ENCODE measurements at places on chromosomes 5 and 9.

DNA sequence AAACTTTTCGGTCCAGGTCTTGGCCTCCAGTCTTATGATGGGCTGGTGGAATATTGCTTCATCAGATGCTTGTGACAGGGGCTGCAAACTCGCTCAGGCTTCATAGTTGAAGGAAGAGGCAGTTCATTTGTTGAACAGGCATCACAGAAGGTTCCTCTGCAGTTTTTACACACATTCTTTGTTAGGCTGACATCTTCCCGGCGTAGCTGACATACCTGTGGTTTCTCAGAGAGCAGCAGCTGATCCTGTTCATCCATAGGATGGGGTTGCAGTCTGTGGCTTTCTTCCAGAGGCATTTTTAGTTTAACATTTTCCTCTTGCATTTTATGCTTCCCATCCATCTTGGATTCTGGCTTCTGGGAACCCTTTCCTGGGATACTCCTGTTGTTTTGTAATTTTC, 1255.2 kb downstream of the EFNA5 start:
- no peaks in the 10 kb centered on the region for H3K36me3 ChIP-seq
- no peaks in the 10 kb centered on the region for H3K4me1 ChIP-seq
- no peak for DNase-seq
- no peak overlapping the region for H3K27ac ChIP-seq
- H3K27me3 ChIP-seq = peaks cover 6% of the 10 kb centered on the region
- H3K4me3 ChIP-seq = no peak overlapping the region

DNA sequence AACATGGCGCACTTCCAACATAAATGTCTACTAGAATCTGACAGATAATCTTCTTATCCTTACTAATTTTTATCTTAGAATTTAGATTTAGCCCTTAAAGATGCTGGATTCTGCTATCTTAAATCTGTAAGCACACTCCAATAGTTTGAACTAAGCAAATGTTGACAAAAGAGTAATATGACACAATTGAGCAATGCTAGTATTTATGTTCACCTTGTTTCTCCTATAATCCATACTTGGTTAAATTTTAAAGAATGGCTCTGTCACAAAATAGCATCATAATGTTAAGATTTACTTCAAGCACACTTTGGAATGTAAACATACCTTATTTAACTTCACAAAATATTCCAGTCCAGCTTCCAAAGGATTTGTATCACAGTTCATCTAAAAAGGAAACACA, 38.8 kb upstream of the ARSB start:
- H3K4me3 ChIP-seq = no peak overlapping the region
- H3K27ac ChIP-seq = no peak overlapping the region
- peaks cover 16% of the 10 kb centered on the region for H3K4me1 ChIP-seq
- H3K27me3 ChIP-seq = peaks cover 35% of the 10 kb centered on the region
- no peaks in the 10 kb centered on the region for H3K36me3 ChIP-seq
- DNase-seq = no peak

- H3K36me3 ChIP-seq = no peaks in the 10 kb centered on the region
- no peaks in the 10 kb centered on the region for H3K4me1 ChIP-seq
- no peak overlapping the region for H3K27ac ChIP-seq
Observed at GRCh38 chr9:32716955-32717543, 66.3 kb upstream of the TMEM215 start.

- peaks cover 6% of the 10 kb centered on the region for H3K27me3 ChIP-seq
- H3K4me1 ChIP-seq = no peaks in the 10 kb centered on the region
- no peak overlapping the region for H3K27ac ChIP-seq
- no peak for DNase-seq
- H3K36me3 ChIP-seq = peaks cover 11% of the 10 kb centered on the region
- H3K4me3 ChIP-seq = no peak overlapping the region
Observed at GRCh38 chr5:99019254-99019653, 90.4 kb upstream of the CHD1 start.

DNA sequence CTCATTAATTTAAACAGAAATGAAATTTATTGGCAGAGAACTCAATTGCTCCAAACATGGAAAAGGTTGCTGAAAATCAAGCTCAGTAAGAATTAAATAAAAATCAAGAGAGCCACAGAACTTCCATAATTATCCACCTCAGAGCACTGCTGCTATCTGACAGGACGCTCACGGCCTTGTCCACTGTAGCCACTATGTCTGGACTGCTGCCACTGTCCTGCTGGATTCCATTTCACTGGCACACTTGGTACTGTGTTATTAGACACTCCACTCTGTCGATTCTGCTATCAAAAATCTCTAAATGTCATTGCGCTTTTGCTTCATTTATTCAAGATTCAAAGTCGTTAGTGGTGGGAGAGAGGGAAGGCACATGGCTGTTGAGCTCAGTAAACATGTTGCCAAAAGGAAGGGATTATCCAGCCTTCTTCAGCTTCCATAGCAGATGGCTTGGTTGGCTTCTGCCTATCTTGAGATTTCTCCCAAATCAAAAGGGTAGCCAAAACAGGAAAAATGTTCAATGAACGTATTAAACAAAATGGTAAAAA, 815.0 kb downstream of the CDH18 start:
- no peak overlapping the region for H3K4me3 ChIP-seq
- no peaks in the 10 kb centered on the region for H3K27me3 ChIP-seq
- no peaks in the 10 kb centered on the region for H3K4me1 ChIP-seq
- H3K36me3 ChIP-seq = no peaks in the 10 kb centered on the region
- H3K27ac ChIP-seq = no peak overlapping the region
- DNase-seq = no peak

DNA sequence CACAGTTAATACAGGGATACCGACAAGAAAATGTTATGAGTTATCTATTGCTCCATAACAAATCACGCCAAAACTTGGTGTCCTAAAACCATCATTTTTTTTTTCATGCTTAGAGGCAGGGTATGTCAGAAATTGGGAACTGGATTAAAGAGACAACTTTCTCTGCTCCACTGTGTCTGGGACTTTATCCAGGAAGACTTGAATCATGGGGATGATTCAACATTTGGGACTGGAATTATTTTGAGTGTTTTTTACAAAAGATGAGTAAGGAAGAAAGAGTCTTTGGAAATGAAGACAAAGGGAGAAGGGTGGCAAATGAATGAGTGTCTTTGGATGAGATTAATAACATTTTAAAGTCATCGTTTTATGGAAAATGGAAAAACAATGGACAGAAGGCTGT, 1883.7 kb upstream of the C9orf72 start:
- no peaks in the 10 kb centered on the region for H3K4me1 ChIP-seq
- no peak overlapping the region for H3K4me3 ChIP-seq
- peaks cover under 1% of the 10 kb centered on the region for H3K36me3 ChIP-seq
- peak overlapping the region; percentile 26 for H3K27ac ChIP-seq
- DNase-seq = no peak

GRCh38 chr5:42836070-42836769, 24.5 kb upstream of the SELENOP start:
- H3K27me3 ChIP-seq = peaks cover 6% of the 10 kb centered on the region
- H3K4me1 ChIP-seq = no peaks in the 10 kb centered on the region
- no peak for DNase-seq
- no peak overlapping the region for H3K27ac ChIP-seq

DNA sequence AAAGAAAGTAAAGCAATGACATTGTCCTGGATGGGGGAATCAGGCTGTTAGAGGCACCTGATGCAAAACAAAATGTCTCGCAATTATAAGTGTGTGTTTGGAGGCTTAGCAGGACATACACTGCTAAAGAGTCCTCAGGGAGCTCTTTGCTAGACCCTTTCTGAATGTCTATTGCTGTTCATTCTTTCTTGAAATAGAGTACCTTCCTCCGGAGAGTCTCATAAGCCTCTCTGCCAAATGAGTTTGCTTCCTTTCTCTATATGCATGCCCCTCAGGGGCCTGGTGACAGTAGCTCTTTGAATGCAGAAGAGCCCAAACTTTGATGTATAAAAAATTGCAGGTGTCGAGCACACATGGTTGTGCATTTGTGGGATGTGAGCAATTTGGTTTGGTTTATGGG, 26.4 kb upstream of the ADAMTSL1 start:
- H3K4me1 ChIP-seq = peaks cover 13% of the 10 kb centered on the region
- DNase-seq = no peak
- no peaks in the 10 kb centered on the region for H3K36me3 ChIP-seq

GRCh38 chr9:12884736-12885395, 110.0 kb downstream of the LURAP1L start:
- H3K4me1 ChIP-seq = peaks cover 21% of the 10 kb centered on the region
- no peak for DNase-seq
- H3K27me3 ChIP-seq = no peaks in the 10 kb centered on the region
- no peak overlapping the region for H3K4me3 ChIP-seq

DNA sequence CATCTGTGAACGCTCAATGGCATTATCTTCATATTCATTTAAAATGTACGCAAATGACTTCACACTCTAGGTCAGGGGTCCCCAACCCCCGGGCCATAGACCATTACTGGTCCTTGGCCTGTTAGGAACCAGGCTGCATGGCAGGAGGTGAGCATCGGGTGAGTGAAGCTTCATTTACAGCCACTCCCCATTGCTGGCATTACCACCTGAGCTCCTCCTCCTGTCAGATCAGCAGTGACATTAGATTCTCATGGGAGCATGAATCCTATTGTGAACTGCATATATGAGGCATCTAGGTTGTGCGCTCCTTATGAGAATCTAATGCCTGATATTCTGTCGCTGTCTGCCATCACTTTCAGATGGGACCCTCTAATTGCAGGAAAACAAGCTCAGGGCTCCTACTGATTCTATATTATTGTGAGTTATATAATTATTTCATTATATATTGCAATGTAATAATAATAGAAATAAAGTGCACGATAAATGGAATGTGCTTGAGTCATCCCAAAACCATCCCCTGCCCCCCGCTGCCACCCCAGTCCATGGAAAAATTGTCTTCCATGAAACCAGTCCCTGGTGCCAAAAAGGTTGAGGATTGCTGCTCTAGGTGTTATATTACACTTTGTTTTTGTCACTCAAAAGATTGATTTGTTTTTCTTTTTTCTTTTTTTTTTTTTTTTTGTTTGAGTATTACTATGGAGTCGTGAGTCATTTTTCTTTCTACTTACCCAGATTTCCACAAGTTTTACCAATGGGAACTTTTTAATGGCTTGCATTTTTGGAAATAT, 127.2 kb downstream of the DOCK8 start:
- peaks cover 9% of the 10 kb centered on the region for H3K27me3 ChIP-seq
- H3K36me3 ChIP-seq = no peaks in the 10 kb centered on the region
- DNase-seq = no peak
- no peak overlapping the region for H3K4me3 ChIP-seq
- no peak overlapping the region for H3K27ac ChIP-seq

GRCh38 chr9:89718651-89719050, 113.8 kb downstream of the GADD45G start:
- H3K27ac ChIP-seq = no peak overlapping the region
- peaks cover 23% of the 10 kb centered on the region for H3K27me3 ChIP-seq
- H3K4me3 ChIP-seq = no peak overlapping the region
- no peaks in the 10 kb centered on the region for H3K36me3 ChIP-seq

- H3K27me3 ChIP-seq = peaks cover 7% of the 10 kb centered on the region
- no peak for DNase-seq
- no peaks in the 10 kb centered on the region for H3K36me3 ChIP-seq
- H3K4me3 ChIP-seq = no peak overlapping the region
- peaks cover 25% of the 10 kb centered on the region for H3K4me1 ChIP-seq
Observed at GRCh38 chr9:132365986-132366385, 11.2 kb upstream of the SETX start.

- peaks cover 41% of the 10 kb centered on the region for H3K4me1 ChIP-seq
- no peak overlapping the region for H3K4me3 ChIP-seq
- peaks cover 11% of the 10 kb centered on the region for H3K27me3 ChIP-seq
- H3K36me3 ChIP-seq = no peaks in the 10 kb centered on the region
Observed at GRCh38 chr9:125839317-125839716, 92.1 kb downstream of the PBX3 start.

DNA sequence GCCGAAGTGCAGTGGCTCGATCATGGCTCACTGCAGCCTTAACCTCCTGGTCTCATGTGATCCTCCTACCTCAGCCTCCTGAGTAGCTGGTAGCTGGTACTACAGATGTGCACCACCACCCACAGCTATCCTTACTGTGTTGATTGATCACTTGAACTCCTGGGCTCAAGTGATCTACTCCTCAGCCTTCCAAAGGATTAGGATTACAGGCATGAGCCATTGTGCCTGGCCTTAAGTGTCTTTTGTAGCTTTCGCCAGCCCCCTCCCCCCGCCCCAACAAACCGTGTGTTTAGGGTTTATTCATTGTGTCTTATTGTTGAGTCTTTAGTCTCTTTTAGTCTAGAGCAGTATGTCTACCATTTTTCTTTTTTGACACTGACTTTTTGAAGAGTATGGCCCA, 33.1 kb downstream of the SPIN1 start:
- peaks cover 8% of the 10 kb centered on the region for H3K36me3 ChIP-seq
- DNase-seq = no peak
- H3K27ac ChIP-seq = no peak overlapping the region
- peaks cover 11% of the 10 kb centered on the region for H3K4me1 ChIP-seq

- DNase-seq = no peak
- H3K36me3 ChIP-seq = no peaks in the 10 kb centered on the region
- H3K4me1 ChIP-seq = peaks cover 58% of the 10 kb centered on the region
- no peak overlapping the region for H3K4me3 ChIP-seq
- peaks cover 13% of the 10 kb centered on the region for H3K27me3 ChIP-seq
- no peak overlapping the region for H3K27ac ChIP-seq
Observed at GRCh38 chr9:114560956-114561355, 26.6 kb upstream of the ATP6V1G1 start.

GRCh38 chr5:134524272-134524825, 1.1 kb upstream of the JADE2 start:
- peak overlapping the region; percentile 85 for H3K4me3 ChIP-seq
- H3K4me1 ChIP-seq = peaks cover 20% of the 10 kb centered on the region
- no peak overlapping the region for H3K27ac ChIP-seq
- peaks cover 59% of the 10 kb centered on the region for H3K27me3 ChIP-seq
- peak; percentile 66 for DNase-seq
- no peaks in the 10 kb centered on the region for H3K36me3 ChIP-seq

DNA sequence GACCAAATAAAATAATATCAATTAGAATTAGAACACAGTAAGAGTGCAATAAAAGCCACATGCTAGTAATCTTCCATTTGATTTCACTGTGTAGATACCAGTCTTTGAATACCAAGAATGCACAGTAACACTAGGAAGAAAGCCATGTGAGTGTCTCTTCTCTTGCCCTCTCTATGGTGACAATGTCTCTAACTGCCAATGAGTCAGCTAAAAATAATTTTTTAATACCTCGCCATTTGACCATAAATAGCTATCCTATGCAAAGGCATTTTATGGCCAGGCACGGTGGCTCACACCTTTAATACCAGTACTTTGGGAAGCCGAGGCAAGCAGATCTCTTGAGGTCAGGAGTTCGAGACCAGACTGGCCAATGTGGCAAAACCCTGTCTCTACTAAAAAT, 30.6 kb downstream of the EDIL3 start:
- no peak overlapping the region for H3K4me3 ChIP-seq
- no peak for DNase-seq

- no peak for DNase-seq
- peaks cover 64% of the 10 kb centered on the region for H3K36me3 ChIP-seq
- no peak overlapping the region for H3K27ac ChIP-seq
- no peak overlapping the region for H3K4me3 ChIP-seq
Observed at GRCh38 chr5:179596421-179596820, 27.1 kb downstream of the HNRNPH1 start.

DNA sequence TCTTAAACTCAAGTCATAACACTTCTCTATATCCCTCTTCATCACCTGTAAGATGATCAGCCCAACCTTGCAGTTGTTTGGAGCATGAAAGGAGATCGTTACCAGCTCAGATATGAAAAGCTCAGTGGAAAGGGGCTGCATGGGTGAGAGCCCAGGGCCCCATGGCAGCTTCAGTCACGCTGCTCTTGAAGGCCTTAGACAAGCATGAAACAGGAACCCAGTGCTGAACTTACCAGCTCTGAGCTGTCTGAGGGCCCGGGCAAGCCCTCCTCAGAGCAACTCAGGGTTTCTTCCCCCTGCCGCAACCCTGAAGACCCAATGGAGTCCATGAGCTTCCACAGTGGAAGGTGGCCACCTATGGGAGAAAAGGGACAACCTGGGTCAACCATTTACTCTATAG, 3.3 kb downstream of the HK3 start:
- no peak overlapping the region for H3K4me3 ChIP-seq
- peaks cover 9% of the 10 kb centered on the region for H3K4me1 ChIP-seq
- peaks cover 11% of the 10 kb centered on the region for H3K27me3 ChIP-seq
- no peak overlapping the region for H3K27ac ChIP-seq
- no peak for DNase-seq
